HS-27A (cell line): ENCODE measurements at places on chromosomes 12 and 14.

DNA sequence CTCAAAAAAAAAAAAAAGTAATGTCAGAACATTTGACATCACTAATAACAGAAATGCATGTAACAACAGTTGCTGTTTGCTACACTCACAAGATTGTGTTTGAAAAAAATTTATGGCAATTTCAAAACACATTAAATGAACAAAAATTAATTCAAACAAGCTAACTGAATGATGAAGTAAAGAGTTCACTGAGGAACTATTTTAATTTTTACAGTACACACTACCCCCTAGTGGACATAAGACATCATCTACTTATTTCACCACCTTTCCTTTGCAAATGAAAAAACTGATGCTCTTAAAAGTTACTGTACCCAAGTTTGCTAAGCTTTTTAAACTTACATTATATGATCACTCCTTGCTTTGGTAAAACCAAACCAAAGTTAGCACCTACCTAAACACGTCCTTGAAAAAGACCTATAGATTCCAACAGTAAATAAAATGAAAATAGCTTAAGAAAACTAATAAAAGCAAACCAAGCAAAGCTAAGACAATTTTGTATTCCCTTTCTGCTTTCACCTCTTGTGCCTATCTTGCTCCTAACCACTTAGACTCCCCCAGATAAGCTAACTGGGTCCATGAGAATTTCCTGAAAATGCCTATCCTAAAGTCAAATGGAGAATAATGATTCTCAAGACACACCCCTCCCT lies 22.2 kb downstream of the UBE2N start:
- no peak for DNase-seq

DNA sequence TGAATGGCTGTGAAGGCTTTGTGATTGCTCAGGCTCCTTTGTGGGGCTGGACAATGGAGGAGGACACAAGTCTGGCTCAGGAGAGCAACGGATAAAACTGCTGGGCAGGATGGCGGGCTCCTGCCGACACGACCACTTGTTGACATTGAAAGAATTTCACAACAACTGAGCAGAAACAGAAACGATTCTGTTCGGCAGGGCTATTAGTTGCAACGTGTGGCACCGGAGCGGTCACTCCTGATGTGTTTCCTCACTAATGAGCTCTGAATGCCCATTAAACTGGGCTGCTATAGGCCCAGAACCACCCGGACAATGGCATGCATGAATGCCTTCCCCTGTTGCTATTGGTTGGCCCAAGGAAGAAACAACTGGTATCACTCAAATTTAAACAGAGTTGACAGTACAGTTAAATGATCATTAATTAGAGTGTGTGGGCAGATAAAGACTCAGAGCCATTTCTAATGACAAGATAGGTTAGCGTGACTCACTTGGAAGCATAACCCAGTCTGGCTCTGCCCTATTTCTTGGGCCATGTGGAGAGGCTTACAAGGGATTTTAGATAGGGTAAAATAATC lies 142.9 kb downstream of the ASCL1 start:
- DNase-seq: no peak

- DNase-seq: peak; percentile 72
These were observed 723.3 kb upstream of the FLRT2 start for GRCh38 chr14:84806622-84807021.

DNA sequence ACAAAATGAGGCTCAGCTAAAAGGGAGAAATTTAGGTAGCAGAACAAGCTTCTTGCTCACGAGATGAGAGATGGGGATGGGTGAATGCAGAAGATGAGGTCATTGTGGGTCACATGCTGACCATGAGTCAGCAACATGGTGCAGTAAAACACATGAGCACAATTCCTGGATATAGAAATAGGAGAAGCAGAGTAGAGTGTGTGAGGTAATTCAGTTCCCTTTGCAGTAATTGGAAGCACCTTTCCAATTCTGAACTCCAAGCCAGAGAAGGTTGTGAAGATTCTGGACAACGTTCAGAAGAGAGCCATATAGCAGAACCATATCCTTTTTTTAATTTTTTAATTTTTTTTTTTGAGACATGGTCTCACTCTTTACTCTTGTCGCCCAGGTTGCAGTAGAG lies 62.0 kb upstream of the LMNTD1 start:
- DNase-seq: peak; percentile 46

DNA sequence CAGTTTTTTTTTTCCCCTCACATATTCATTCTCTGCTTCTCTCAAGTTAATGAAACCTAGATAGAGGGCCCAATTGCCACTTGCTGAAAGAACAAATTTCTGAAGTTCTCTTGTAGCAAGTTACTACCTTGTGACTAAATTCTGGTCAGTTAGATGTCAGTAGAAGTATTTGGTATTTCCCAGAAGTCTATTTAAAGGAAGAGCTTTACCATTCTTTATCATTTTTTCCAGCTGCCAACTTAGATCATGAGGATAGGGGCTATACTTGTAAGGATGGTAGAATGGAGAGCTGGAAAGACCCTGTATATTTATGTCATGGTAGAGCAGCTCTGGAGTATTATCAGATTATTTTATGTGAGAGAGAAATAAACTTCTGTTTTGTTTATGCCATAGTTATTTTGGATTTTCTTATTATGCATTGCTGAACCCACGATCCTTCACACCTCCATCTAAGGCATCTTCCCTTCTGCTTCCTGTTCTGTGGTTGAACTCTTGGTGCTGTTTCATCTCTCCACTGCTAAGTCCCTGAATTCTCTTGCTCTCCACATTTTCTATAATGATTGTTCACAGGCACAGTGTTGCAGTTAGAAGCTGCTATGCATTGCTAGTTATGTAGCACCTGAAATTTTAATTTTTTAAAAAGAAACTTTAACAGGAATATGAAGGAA lies 25.9 kb downstream of the FUT8 start:
- no peak for DNase-seq

GRCh38 chr12:8911606-8912268 lies 2.6 kb upstream of the PHC1 start:
- no peak for DNase-seq

GRCh38 chr14:81164167-81164774 lies 56.5 kb downstream of the GTF2A1 start:
- peak; percentile 40 for DNase-seq

DNA sequence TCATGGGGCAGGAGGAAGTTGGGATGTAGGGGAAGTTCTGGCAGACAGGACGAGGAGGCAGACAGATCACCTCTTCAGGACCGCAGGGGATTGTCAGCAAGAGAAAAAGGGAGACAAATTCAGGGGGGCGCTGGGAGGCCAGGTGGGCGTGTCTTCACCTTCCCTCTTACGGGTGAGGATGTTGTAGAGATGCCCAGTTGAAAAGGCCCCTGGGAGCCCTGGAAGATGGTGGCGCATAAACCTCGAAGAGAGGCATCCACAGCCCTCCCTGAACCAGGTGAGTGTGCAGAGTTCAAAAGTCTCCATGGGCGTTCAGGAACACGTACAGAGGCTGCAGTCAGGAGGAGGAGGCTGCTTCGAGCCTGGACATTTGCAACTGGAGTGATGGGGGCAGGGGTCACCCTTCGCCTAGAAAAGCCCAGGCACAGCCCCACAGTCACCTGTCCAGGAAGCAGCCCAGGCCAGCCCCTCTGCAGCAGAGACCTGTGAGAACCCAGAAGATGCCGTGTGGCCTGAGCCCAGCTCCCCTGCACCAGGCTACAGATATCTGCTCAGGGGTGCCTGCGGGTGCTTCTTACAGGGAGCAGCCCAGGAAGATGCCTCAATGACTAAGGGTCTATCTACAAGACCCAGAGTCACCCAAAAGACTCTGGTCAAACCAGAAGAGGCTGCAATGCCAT lies 74.4 kb downstream of the PRIMA1 start:
- DNase-seq: no peak

GRCh38 chr12:75747572-75748021 lies 236.2 kb upstream of the KRR1 start:
- peak; percentile 59 for DNase-seq

GRCh38 chr14:75411214-75411540 lies 16.6 kb upstream of the JDP2 start:
- no peak for DNase-seq

DNA sequence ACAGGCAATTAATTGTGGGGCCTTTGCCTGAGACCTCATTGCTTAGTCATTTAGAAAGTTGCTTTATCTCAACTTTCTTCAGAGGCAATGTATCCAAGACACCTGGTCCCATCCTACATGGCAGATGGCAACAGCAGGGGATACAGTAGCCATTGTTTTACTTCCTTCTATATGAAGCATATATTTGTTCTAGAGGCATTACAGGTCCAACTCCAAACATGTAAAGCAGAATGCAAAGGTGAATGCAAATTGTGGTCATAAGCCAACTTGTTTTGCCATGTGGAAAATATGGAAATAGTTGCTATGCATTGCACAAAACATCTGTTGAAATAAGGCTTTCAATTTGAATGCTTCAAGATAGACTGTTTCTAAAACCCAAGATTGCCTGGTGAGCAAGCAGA lies 109.8 kb upstream of the BCAT1 start:
- DNase-seq: no peak

DNA sequence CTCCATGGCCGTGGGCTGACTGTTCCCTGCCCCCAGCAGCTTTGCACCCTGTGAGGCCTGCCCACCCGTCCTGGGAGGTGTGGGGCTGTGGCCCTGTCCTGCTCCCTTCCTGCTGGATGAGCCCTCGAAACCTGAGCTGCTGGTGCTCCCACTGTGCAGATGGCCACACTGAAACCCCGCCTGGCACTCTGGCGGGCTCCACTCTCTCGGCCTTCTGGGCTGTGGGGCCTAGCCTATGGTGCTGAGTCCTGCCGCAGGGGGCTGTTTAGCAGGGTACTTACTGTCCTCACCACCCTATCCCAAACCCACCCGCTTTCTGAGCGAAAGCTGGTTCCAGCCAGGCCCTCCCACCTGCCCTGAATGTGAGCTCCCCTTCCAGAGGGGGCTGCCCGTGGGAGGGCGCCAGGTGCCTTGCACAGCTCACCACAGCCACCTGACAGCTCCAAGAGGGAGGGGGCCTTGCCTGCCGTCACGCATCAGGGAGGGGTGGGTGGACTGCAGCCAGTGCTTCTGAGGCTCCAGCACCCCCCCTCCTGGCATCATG lies 7.3 kb downstream of the SLC25A47 start:
- DNase-seq: no peak

- DNase-seq: no peak
These were observed 604 bp downstream of the HCFC2 start for GRCh38 chr12:104064842-104065427.

GRCh38 chr14:81127785-81128184 lies 93.0 kb downstream of the GTF2A1 start:
- no peak for DNase-seq

- DNase-seq: no peak
These were observed 28.2 kb downstream of the GALNT16 start for GRCh38 chr14:69288011-69288771.

GRCh38 chr14:105092171-105093037 lies 27.2 kb upstream of the GPR132 start:
- DNase-seq: no peak

GRCh38 chr12:113271853-113272561 lies 50.7 kb downstream of the TPCN1 start:
- DNase-seq: peak; percentile 12

DNA sequence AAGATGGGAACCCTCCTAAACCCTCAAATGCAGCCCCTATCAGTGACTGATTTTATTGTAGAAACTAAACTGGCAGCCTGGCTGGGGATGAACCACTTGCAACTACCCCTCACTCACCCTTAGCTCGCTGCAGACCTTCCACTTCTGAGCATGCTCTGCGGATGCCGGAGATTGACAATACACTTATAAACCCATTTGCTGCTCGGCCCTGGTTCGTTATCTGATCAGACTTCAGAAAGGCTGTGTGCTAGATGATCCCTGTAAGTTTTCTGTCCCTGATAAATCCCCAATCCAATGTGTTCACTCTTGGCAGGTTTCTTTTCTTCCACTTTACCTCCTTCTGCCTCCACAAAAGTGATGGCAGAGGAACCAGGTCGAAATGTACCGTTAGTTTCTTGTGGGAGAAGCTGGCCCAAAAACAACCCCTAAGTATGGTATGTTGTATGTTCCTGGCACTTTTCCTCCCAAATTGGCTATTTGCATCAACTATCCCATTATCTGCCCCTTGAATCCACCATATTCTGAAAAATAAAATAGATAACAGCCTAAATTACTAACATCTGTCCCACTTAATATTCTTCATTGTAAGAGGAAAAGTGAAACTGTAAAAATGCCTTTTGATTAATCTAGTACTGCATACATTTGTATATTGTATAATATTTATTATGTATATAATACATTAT lies 18.8 kb downstream of the RPH3A start:
- no peak for DNase-seq

DNA sequence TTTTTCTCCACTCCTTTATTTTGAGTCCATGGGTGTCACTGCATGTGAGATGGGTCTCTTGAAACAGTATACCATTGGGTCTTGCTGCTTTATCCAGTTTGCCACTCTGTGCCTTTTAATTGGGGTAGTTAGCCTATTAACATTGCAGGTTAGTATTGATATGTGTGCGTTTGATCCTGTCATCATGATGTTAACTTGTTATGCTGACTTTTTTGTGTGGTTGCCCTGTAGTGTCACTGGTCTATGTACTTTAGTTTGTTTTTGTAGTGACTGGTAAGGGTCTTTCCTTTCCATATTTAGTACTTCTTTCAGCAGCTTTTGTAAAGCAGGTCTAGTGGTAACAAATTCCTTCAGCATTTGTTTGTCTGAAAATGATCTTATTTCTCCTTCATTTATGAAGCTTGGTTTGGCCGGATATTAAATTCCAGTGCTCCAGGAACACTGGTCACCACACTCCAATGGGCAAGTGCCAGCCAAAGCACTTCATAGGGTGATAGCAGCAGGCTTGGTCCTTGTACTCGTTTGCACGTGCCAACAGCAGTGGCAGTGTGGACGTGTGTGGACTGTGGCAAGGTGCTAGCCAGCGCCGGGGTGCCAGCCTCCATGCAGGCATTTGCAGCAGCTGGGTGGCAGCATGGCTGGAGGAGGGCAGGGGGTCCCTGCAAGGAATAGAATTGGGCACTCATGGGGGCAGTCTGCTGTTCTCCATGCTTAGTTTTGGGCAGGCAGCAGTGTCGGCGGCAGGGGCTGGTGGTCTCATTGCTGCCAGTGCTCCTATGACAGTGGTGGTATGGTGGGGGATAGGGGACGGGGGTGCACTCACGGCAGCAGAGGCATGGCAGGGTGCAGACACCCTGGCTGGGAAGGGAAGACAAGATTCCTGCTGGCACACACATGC lies 53.5 kb downstream of the FRS2 start:
- no peak for DNase-seq
